Activated effector memory CD4-positive, alpha-beta T cell treated with Interleukin-2 at 50 U/mL for 16 hours (primary cell): ENCODE measurements at places on chromosomes 16 and 17.

GRCh38 chr16:2003827-2004641 is 5.6 kb downstream of the ZNF598 start:
- DNase-seq, result peak; percentile 73

GRCh38 chr17:48070195-48070594 is 22.0 kb downstream of the NFE2L1 start:
- DNase-seq, result no peak

DNA sequence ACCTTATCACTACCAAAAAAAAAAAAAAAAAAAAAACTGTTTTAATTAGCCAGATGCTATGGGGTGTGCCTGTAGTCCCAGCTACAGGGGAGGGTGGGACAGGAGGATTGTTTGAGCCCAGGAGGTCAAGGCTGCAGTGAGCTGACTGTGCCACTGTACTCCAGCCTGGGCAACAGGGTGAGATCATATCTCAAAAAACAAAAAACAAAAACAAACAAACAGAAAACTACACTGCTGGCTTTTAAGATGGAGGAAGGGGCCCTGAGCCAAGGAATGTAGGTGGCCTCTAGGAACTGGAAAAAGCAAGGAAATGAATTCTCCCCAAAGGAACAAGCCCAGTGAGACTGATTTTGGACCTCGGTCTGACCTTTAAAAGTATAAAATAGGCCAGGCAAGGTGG is 61.4 kb downstream of the BEAN1 start:
- no peak for DNase-seq

DNA sequence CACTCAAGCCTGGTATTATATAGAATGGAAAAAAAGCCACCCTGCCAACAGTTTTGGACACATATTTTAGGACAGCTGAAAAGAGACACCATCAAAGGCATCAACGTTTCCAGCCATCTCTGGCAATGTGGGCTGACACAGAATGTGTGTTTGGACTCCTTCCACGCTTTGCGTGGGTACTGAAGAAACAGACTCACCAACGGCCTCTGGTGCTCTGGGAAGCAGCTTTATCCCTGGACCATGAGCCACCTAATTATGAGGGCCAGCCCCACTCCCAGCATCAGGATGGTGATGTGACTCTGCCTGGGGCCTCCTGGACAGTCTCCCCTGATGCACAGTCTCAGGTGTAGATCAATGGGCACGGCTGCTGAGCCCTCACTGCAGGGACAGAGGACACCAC is 27.9 kb downstream of the CCDC57 start:
- DNase-seq, result no peak

GRCh38 chr17:80743181-80743771 is 198.6 kb downstream of the RPTOR start:
- DNase-seq, result no peak
